ENCODE measurements at places on chromosomes 12 and 14.

DNA sequence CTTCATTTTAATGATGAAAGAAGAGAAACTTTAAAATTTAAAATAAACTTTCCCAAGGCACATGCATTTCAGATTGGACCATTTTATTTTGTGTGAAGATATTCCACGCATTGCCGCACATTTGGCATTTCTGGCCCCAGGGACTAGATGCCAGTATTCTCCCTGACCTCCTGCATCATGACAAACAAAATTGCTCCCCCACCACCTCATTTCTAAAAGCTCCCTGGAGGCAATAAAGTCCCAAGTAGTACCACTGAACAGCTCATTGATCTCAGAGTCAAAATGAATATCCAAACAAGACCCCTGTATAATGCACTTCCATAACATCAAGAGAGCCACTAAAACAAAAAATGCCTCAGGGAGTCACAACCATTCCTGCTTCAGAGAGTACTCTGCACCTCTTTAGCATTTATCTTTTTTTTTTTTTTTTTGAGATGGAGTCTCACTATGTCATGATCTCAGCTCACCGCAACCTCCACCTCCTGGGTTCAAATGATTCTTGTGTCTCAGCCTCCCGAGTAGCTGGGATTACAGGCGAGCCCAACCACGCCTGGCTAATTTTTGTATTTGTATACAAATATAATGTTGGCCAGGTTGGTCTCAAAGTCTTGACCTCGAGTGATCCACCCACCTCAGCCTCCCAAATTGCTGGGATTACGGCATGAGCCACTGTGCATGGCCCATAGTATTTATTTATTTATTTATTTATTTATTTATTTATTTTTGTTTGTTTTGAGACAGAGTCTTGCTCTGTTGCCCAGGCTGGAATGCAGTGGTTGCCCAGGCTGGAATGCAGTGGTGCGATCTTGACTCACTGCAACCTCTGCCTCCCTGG is 48.8 kb upstream of the RASSF3 start:
- DNase-seq = no peak

DNA sequence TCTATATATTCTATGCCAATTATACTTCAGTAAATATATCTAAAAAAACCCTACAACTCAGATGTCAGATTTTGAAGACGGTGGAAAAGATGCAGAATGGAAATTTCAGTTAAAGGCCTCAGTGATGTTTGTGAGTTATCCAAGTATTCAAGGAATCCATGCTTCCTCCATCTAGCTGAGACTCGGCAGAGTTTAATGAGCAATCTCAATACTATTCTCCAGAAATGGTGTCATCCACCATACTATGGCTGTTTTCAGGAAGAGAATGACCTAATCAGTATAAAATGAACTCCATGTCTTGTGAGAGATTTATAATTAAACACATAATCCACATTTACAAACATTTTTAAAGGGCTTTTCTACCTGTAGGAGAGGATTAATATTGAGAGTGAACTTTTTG is 66.0 kb downstream of the KLHL28 start:
- no peak for DNase-seq

- no peak for DNase-seq
Observed at GRCh38 chr12:106301241-106301610, 1.3 kb upstream of the TCP11L2 start.

GRCh38 chr12:51009056-51009440 is 17.1 kb downstream of the SLC11A2 start:
- DNase-seq = no peak

DNA sequence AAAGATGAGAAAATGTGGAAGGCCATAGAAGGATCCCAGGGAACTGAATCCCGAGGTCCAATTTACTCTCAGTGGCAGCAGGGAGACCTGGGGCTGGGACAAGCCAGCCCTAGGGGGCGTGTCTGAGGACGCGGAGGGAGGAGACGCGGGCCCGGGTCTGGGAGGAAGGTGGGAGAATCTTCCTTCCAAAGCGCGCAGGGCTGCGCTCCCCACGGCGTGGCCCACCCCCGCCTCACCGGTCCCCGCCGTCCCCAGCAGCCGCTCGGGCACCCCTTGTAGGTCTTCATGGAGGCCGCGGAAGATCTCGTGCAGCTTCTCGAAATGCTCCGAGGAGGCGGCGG is 323 bp downstream of the VTI1B start:
- DNase-seq = peak; percentile 65

- no peak for DNase-seq
Observed at GRCh38 chr12:22406627-22407026, 72.1 kb upstream of the ST8SIA1 start.

GRCh38 chr12:4272424-4273272 is 914 bp upstream of the CCND2 start:
- no peak for DNase-seq

DNA sequence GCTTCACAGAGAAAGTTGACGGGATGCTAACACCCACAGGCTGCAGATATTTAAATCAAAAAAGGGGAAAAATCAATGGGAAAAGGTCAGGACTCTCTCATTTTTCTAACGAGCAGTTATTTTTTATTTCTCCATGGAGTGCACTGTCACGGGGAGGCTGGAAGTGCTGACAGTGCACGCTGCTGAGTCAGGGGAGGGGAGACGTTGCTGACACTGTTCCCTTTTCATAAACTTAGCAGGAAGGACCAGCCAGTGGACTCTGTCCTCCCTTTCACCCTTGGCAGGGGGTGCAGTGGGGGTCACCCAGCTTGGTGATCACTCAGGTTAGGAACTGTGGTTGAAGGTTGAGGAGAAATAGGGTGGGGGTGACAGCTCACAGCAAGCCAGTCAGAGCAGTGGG is 65.6 kb upstream of the FUT8 start:
- DNase-seq = no peak

DNA sequence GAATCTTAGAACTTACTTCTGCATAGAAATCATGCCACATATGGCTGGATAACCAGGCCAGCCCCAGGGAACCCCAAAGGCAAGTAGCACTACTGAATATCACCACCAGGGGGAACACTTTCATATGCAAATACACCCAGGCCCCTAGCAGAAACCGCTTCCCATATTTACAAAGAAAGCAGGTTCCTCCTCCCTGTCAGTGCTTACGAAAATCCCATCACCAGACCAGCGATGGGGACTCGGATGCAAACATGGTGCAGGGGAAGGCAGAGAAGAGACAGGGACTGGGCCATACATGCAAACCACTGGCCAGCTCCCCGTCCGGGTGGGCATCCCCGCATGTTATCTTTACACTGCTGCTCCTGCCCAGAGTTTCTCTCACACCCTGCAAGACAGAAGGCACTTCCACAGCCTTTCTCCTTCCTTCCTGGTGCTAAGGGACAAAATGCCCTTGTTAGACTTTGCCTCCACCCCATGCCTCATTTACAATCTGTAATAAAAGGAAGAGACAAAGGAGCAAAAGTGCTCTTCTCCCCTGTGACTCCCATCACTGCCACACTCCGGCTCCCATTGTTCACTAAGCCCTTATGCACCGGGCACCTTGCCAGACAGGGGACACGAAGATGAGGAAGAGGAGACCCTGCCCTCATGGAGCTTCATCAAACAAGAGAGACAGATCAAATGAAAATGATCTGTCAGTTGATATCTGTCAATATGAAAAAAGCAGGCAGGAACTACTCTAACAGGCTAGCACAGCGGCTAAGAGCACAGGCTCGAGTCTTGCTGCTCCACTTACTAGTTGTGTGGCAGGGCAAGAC is 62.3 kb downstream of the PTPN21 start:
- DNase-seq = peak; percentile 68

DNA sequence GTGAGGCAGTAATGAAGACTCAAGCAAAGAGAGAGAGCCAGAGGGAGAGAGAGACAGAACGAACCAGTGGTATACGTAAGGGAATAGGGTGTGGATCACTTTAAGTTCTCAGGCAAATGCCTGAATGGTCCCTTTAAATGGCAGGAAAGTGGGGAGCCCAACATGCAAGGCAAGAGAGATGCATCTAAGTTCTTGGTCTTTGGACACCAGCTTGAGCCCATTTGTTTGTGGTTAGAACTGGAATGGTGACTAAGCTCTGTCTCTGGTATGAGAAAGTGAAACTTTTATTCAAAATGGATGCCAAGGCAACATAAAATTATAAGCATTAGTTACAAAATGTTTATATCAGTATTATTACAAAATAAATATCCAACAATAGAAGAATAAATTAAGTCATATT is 192.2 kb upstream of the ALG10 start:
- DNase-seq = no peak

DNA sequence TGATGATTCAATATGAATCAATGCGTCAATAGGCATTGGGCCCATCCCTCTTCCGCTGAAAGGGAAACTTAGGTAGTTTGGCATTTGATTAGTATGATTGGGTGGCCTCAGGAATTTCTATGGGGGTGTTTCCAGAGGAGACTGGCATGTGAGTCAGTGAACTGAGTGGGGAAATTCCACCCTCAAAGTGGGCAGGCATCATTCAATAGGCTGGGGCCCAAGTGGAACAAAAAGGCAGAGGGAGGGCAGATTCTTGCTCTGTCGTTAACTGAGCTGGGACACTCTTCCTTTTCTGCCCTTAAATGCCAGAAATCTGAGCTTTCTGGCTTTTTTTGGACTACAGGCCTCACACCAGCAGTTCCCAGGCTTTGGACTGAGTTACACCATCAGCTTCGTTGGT is 373.5 kb downstream of the RPS29 start:
- DNase-seq = no peak

DNA sequence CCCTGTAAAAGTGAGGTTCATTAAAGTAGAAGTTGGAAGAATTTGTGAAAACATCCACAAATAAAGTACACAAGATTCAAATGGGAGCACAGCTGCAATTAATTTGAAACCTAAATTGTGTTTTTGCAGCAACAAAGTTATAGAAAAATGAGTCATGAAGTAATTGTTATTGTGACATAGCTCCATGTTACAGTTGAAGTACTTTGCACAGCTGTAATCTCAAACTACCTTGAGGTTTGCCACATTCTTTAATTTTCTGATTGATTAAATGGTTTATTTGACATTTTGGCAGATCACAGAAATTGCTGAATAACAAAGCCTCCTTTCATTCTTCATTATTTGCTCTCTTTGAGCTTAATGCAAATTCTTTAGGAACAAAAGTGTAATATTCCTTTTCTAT is 111.3 kb downstream of the RMST start:
- DNase-seq = no peak

GRCh38 chr12:41407232-41407799 is 219.2 kb downstream of the PDZRN4 start:
- DNase-seq = no peak

DNA sequence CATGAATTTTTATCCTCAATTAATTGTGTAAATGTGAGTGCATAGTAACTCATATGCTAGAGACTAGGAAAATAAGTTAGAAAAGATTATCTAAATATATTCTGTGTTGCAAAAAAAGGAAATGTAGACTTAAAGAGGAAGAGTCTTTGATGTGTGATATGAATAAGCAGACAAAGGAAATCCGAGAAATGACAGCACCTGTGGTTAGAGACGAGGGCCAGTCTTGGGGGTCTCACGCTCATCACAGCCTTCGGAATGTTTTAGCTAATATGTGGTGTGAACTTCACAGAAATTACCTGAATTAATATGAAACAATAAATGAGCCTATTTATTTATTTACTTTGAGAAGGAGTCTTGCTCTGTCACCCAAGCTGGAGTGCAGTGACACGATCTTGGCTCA is 11.6 kb downstream of the ATP6V0A2 start:
- DNase-seq = no peak

DNA sequence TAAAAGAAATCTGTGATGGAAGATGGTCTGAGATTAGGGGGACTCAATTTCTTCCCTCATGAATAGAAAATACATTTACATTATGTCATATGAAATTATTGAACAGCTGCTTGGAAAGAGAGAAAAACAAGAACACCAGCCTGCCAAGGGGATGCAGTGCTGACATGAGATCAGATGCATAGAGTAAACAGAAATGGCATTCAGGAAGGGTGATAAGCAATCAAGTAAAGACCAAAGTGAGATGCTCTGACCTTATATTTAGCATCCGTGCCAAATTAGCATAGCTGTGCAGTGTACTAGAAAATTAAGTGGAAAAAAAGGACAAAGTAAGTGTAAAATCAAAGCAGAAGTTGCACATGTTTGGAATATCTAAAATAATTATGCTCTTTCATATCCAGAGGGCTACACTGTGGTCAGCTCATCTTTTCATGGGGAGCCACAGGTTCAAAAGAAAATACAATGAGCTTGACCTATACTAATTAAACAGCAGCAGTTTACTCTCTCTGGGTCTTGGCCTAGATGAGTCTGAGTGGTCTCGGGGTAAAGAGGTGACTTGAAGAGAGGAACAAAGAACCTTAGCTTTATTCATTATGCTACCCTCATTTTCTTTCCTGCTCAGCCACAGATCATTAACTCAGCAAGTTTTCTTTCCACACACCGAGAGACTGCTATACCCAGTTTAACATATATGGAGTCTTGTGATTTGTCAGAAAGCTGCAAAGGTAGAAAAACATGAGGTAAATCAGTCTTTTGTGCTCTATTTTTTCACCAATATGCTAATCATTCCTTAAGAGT is 359.4 kb upstream of the FOXG1 start:
- no peak for DNase-seq

DNA sequence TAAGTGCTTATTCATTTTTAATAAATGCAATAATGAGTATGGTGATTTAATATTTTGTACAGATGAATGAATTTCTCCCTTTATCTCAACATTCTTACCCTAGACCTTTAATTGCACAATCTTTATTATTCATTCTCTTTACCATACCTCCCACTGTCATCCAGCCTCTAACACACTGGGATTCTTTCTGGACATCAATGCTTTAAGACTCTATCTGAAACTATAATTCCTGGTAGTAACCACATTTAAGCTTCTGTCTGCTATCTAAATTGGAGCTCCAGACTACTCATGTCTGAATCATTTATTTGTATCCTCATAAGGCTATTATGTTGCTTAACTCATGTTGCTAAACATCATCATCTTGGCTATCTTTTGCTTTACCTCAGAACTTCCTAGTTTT is 270.2 kb downstream of the ALG10B start:
- DNase-seq = no peak
